ENCODE measurements at places on chromosomes 7 and 10.

- H3K36me3 ChIP-seq, result no peaks in the 10 kb centered on the region
- DNase-seq, result no peak
- H3K4me3 ChIP-seq, result no peak overlapping the region
- no peaks in the 10 kb centered on the region for H3K27me3 ChIP-seq
- no peak overlapping the region for H3K27ac ChIP-seq
- H3K4me1 ChIP-seq, result peaks cover 9% of the 10 kb centered on the region
Measured at GRCh38 chr10:20091698-20092097, 275.5 kb downstream of the PLXDC2 start.

- no peak overlapping the region for H3K27ac ChIP-seq
- no peaks in the 10 kb centered on the region for H3K36me3 ChIP-seq
- no peaks in the 10 kb centered on the region for H3K27me3 ChIP-seq
- no peak overlapping the region for H3K4me3 ChIP-seq
- DNase-seq, result no peak
Measured at GRCh38 chr7:28731092-28731658, 227.0 kb downstream of the TRIL start.

DNA sequence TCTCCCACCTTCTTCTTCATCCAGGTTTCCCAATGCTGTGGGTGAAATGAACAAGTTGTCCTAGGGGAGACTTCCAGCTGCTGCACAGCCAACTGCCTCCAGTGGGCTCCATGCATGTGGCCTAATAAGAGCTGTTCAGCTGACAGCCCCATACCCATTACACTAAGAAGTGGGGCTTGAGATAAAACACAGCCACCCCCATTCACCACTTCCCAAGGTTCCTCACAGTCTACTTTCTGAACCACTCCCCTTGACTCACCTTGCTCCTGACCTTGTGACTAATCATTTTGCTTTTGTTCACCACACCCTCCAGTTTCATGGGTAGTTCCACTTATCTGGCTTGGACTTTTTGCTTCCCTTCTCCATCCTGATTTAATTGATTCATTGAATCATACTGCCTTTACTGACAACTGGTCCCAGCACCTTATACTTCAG, 119.3 kb downstream of the CABCOCO1 start:
- no peaks in the 10 kb centered on the region for H3K27me3 ChIP-seq
- H3K4me1 ChIP-seq, result no peaks in the 10 kb centered on the region
- no peak overlapping the region for H3K27ac ChIP-seq
- DNase-seq, result no peak

DNA sequence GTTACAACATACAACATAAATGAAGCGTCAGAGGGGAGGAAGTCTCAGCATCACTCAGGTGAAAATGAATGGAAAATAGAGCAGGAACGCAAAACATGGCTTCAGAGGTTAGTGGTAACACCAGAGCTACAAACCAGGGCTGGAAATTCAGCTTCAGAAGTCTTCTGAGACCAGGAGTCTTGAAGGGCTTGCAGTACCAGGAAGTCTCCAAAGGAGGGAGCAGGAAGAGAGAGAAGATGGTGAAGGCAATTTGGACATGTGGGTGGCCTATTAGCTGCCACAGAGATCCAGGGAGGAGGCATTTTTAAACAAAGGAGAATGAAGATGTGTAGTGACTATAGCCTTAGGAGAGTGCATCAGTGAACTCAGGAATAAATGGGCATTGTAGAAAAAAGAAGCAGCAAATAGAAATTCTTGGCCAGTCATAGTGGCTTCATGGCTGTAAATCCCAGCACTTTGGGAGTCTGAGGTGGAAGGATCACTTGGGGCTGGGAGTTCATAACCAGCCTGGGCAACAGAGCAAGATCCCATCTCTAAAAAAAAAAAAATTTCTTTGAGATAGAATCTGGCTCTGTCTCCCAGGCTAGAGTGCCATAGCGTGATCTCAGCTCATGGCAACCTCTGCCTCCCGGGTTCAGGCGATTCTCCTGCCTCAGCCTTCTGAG, 9.3 kb upstream of the TET1 start:
- H3K4me3 ChIP-seq, result no peak overlapping the region
- peak; percentile 89 for DNase-seq
- no peaks in the 10 kb centered on the region for H3K27me3 ChIP-seq
- no peaks in the 10 kb centered on the region for H3K36me3 ChIP-seq
- H3K27ac ChIP-seq, result no peak overlapping the region

- no peaks in the 10 kb centered on the region for H3K27me3 ChIP-seq
- H3K4me3 ChIP-seq, result no peak overlapping the region
- H3K27ac ChIP-seq, result no peak overlapping the region
- DNase-seq, result no peak
- H3K36me3 ChIP-seq, result peaks cover 59% of the 10 kb centered on the region
- H3K4me1 ChIP-seq, result no peaks in the 10 kb centered on the region
Measured at GRCh38 chr7:129465080-129465479, 30.8 kb downstream of the STRIP2 start.

DNA sequence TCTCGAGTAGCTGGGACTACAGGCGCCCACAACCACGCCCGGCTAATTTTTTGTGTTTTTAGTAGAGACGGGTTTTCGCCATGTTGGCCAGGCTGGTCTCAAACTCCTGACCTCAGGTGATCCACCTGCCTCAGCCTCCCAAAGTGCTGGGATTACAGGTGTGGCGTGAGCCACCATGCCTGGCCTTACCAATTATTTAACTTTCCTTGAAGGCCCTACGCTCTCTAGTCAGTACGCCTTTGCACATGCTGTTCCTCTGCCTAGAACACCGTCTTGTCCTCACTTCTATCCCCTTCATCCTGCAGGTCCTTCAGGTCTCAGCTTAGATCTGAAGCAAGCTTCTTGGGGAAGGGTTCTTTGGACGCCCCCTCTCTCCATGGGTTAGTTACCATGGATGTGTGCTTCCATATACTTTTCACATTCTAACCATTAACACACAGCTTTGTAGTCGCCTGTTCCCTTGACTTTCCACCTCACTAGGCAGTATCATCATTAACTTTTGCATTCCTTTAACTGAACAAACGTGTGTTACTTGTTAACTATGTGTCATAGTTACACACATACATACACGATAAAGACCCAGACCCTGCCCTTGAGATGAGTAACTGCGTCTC, 592 bp upstream of the ATP6V1F start:
- H3K27ac ChIP-seq, result no peak overlapping the region
- H3K4me1 ChIP-seq, result peaks cover 4% of the 10 kb centered on the region
- peak overlapping the region; percentile 63 for H3K4me3 ChIP-seq
- no peak for DNase-seq
- H3K36me3 ChIP-seq, result peaks cover 8% of the 10 kb centered on the region
- no peaks in the 10 kb centered on the region for H3K27me3 ChIP-seq

DNA sequence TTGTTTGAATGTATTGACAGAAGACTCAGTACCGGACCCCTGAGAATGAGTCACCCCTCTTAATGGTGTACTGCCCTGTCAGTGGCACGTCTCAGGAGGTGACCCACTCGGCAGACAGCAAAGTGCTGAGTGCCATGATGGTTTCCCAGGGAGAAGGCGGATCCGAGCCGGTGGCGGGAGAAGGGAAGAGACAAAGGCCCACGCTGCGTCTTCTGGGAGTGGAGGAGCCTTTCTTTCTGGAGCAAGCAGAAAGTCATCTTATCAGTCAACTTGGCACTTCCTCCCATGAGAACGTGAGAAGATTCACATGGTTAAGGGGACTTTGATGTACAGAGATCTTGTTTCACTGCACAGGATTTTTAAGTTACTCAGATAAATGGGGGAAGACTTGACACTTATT, 14.6 kb upstream of the PPP2R2D start:
- no peaks in the 10 kb centered on the region for H3K36me3 ChIP-seq
- H3K4me3 ChIP-seq, result no peak overlapping the region
- no peaks in the 10 kb centered on the region for H3K4me1 ChIP-seq
- no peaks in the 10 kb centered on the region for H3K27me3 ChIP-seq
- no peak for DNase-seq

DNA sequence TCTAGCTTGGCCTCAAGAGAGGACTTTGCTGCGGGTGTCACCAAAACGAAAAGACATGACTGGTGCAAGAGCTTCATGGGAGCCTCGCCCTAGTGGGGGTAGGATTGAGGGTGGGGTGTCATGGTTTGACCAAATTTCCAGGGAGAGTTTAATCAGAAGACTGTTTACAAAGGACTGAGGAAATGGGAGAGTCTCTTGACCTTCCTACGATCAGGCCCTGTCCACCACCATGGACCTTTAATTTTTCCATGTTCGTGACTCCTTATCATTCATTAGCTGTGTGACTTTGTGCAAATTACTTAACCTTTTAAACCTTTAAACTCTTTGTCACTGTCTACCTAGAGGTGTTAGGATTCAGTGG, 23.0 kb downstream of the AKR1E2 start:
- H3K27ac ChIP-seq, result no peak overlapping the region
- no peaks in the 10 kb centered on the region for H3K27me3 ChIP-seq
- DNase-seq, result no peak
- H3K4me1 ChIP-seq, result peaks cover 8% of the 10 kb centered on the region
- H3K36me3 ChIP-seq, result no peaks in the 10 kb centered on the region

DNA sequence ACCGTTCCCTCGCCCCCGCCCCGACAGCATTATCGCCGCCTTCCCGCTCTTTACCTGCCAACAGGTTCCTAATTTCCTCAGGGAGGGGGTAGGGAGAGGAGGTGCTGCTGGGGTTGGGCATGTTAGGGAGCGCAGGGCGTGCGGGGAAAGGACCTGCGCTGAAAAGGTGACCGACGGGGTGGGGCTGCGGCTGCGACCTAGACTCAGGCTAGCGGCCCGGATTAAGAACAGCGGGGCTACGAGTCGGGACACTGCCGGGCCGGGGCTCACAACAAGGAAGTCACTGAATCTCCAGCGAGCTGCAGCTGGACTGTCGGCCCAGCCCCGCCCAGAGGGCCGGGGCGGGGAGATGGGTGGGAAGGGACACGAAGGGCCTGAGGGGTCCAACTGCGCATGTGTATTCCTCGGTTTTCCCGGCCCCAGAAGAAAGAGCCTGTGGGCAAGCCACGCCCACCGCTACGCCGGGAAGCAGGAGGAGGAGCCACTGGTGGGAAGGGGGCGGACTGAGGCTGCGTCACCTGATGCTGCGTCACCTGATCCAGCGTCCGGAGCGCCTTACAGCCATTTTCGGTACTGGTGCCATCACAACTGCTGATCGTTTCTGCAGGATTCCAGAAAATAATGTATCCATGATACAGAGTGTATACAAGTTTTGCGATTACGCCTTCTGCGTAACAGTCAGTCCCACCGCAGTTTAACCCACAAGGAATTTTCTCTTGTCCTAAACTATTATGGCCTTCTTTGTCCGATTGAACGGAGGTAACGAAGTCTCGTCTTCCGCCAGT, at the start of gene SKAP2:
Gene SKAP2 (minus strand): TSS at position 282 of the 785 bp plus-strand sequence. CDS start 161 bp downstream, at position 121.
- peak within 1 kb of the TSS; percentile 53 for H3K4me3 ChIP-seq
- H3K27ac ChIP-seq, result no peak within 1 kb of the TSS
- DNase-seq, result peak; percentile 99
- H3K27me3 ChIP-seq, result peaks cover 68% of the 10 kb centered on the region

DNA sequence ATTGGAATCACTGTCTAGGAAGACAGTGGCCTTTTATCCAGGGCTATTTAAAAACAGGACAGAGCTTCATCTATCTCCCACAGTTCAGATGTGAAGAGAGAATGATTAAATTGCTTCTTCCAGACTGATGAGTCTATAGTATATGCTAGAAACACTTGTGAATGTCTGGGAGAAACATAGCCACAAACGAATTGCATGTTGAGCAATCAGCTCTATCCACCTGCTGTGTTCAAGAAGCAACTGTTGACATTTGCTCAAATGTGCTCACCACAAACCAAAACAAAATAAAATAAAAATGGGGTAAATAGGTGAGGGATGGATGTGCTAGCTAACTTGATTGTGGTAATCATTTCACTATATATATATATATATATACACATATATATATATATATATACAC, 195.1 kb downstream of the HECW1 start:
- DNase-seq, result no peak
- no peak overlapping the region for H3K27ac ChIP-seq
- no peaks in the 10 kb centered on the region for H3K36me3 ChIP-seq
- H3K27me3 ChIP-seq, result no peaks in the 10 kb centered on the region

DNA sequence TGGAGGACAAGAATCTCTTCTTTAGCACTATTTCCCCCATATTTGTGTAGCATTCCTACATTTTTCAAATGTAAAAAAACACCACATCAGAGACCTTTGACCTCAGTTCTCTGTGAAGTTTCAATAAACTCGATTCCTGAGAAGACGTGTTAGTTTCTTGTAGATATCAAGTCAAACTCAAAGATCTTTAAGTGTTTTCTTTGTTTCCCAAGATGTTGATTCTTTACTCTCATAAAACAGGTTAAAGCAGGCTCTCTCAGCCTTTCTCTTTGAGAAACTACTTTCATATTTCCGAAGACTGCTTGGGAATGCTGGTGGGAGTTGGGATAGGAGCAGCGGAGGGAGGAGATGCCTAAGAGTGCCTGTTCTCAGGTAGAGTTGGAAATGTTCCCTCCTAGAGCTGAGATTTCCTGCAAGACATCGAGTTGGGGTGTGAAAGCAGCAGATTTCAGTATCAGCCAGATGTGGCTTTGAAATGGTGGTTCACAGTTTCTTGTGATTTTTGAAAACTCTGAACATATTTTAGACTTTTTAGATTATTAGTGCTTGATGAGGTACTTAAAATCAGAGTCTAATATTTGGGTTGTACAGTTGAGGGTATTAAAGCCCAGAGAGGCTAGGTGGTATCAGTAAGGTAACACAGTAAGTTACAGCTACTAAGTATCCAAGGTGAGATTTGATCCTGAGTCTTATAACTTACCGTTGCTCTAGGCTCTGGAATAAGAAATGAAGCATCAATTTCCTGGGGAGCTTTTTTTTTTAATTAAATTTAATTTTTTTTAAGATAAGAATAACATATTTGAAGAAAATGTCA, 13.9 kb downstream of the ADK start:
- no peak for DNase-seq
- no peaks in the 10 kb centered on the region for H3K27me3 ChIP-seq
- H3K27ac ChIP-seq, result no peak overlapping the region
- no peaks in the 10 kb centered on the region for H3K36me3 ChIP-seq

- H3K27ac ChIP-seq, result no peak overlapping the region
- H3K4me1 ChIP-seq, result peaks cover 4% of the 10 kb centered on the region
- H3K27me3 ChIP-seq, result no peaks in the 10 kb centered on the region
- no peak overlapping the region for H3K4me3 ChIP-seq
Measured at GRCh38 chr10:35950701-35951100, 308.6 kb upstream of the FZD8 start.

DNA sequence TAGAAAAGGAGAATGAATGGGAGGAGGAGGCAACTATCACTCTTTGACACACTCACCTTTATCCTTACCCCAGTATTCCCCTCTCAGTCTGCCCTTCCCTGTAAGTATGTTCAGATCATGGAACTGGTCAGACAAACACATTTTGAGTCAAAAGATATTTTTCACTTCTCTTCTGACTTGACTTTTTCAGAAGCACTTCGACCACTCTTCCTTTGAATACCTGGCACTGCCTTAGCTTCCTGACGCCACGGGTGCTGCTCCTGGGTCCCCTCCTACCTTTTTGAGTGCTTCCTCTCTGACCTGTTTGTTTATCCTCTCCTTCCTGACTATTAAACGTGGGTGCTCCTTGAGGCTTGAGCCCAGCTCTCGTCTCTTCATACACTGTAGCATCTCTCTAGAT, 19.8 kb upstream of the C10orf67 start:
- H3K27me3 ChIP-seq, result no peaks in the 10 kb centered on the region
- H3K27ac ChIP-seq, result no peak overlapping the region
- DNase-seq, result no peak
- no peak overlapping the region for H3K4me3 ChIP-seq

Measured in cardiac muscle cell (in vitro differentiated cells and primary cell).